ENCODE measurements at places on chromosomes 11 and 22.

- no peak for DNase-seq
Observed at GRCh38 chr11:3833449-3833848, 7.3 kb downstream of the RHOG start.

- DNase-seq: no peak
Observed at GRCh38 chr11:83200035-83200434, 6.5 kb downstream of the ANKRD42 start.

DNA sequence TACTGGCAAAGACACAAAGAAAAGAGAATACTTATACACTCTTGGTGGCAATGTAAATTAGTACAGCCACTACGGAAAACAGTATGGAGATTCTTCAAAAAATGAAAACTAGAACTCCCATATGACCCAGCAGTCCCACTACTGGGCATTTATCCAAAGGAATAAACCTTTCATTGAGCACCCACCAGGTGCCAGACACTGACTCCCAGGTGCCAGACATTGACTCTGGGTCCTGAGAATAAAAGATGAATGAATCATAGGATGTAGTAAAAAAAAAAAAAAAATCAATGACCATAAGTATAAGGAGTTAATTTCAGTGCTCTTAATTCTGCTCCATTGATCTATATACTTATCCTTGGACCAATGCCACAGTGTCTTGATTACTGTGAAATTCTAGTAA, 28.2 kb downstream of the HEPHL1 start:
- DNase-seq: no peak

- peak; percentile 63 for DNase-seq
Observed at GRCh38 chr22:37486224-37486845, at the start of gene MFNG. Gene MFNG, minus strand, starts transcription at chr22:37486384. Its CDS starts 207 bp downstream, at chr22:37486177.

GRCh38 chr11:117037279-117037974, 60.8 kb downstream of the SIK3 start:
- no peak for DNase-seq

DNA sequence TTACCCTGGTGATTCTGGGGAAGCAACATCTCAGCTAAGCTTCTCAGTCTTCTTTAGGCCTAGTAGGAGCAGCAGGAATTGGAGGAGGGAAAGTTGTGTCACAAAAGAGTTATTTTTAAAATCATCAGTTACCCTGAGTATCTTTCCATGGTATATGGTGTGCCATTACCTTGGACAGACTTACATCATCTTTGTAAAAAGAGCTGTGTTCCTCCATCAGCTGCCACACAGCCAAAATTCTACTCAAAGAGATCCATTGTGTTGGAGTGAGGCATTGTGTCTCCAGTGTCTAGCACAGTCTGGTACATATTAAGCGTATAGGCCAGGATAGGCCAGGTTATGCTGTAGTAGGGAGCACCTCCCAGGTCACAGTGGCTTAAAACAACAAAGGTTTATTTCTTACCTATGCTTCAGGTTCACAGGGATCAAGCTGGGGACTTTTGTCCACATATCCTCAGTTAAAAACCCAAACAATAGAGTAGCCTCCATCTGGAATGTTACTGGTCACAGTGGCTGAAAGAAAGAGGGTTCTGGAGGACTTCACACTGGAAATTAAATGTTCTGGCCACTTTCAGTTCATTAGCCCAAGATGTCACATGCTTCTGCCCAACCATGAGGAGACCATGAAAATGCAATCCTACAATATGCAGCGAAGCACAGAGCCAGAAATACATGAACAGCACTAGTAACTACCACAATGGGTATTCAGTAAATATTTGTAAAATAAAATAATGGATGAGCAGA, 9.9 kb upstream of the TMPRSS5 start:
- DNase-seq: no peak

DNA sequence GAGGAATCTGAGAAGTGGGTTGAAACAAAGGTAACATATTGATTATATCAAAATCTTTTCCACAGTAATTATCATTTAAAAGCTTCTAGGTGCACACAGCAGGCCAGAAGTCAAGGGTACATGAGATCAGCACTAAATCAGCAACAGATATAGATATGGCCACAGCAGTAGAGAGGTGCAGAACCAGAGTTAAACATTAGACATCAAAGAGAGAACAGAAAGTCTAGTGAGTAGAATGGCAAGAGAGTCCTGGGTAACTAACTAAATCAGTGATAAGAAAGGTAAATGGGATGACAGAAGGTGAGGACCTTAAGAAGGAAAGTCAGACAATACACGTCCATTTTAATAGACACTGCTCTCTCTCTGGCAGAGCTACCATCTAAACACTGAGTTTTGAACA, 119.5 kb upstream of the GRIA4 start:
- no peak for DNase-seq

GRCh38 chr11:88206751-88207150, 31.5 kb upstream of the RAB38 start:
- DNase-seq: no peak

DNA sequence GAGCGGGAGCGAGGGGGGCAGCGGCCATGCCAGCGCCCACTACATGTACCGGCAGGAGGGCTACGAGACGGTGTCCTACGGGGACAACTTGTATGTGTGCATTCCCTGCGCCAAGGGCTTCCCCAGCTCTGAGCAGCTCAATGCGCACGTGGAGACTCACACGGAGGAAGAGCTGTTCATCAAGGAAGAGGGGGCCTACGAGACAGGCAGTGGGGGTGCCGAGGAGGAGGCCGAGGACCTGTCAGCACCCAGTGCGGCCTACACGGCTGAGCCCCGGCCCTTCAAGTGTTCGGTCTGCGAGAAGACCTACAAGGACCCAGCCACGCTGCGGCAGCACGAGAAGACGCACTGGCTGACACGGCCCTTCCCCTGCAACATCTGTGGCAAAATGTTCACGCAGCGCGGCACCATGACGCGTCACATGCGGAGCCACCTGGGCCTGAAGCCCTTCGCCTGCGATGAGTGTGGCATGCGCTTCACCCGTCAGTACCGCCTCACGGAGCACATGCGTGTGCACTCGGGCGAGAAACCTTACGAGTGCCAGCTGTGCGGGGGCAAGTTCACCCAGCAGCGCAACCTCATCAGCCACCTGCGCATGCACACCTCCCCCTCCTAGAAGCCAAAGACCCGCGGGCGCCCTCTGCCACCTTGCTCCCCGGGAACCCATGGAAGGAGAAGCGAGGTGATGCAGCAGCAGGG, 20.9 kb upstream of the TMEM191C start:
- DNase-seq: no peak

DNA sequence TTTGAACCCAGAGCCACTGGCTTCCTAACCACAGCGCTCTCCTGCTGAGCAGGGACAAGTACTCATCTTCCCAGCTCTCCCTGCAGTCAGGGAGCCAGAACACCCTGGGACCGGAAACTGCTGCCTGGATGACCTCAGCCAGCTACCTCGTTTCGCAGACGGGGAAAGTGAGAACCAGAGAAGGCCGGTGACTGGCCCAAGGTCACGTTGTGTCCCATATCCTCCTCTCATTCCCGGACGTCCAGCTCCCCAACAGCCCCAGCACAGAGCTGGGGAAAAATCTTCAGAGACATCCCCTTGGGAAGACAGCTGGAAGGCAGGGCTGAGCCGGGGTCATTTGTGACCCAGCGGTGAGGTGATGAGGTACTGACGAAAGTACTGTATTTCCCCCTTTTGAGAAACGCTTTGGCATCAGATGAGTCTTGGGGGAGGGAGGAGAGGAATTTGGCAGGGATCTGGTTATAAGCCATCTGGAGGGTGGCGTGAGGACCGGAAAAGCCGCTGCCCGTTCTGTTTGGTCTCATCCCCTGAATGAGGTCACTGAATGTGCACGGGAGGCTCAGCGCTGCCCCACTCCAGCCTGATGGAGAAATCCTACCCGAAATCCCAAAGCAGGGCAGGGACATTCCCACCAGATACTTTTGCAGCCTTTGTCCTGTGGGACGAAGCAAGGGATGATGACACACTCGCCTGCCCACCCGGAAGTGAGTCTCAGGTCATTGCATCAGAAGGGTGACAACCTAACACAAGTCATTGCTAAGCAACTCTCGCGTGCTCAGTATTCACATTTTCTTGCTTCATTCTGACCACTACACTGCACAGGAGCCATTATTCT, 41.1 kb downstream of the LIF start:
- DNase-seq: no peak

DNA sequence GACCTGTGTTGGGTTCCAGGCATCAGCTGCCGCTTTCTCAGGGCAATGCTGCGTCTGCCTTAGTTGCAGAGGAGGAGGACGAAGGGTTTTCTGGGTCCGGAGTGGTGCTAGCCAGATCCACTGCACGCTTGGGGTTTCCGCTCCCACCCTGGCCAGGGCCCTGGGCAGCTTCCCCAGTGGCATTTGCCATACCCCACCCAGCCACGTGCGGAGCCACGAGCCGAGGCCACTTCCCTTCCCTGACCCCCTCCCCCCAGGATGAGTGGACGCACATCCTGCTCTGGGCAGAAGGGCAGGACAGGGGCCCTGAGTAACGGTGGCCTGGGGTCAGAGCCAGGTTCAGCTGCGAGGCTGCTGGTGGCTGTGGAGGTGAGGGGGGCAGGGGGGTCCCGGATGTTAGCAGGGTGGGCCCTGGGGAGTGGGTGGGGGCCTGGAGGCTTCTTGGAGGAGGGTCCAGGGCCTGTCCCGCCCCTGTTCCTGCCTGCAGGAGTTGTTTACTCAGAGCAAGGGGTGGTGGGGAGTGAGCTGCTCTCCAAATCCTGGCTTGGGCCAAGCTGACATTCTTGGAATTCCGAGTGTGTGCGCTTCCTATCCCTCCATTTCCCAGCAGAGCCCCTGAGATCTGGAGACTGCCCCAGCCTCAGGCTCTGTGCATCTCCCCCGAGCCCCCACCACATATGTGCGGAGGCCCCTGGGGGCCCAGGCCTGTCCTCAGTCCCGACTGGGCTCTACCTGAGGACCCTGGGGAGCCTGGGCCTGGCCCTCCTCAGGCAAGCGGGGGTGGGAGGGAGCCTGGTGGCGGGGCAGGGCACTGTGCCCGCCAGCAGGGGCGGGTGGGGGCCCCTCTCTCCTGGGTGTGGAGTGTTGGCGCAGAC, 1.4 kb downstream of the TSPAN4 start:
- no peak for DNase-seq

- no peak for DNase-seq
Observed at GRCh38 chr11:36019722-36020121, 75.9 kb downstream of the LDLRAD3 start.

- no peak for DNase-seq
Observed at GRCh38 chr11:103007521-103007920, 52.0 kb upstream of the MMP13 start.

DNA sequence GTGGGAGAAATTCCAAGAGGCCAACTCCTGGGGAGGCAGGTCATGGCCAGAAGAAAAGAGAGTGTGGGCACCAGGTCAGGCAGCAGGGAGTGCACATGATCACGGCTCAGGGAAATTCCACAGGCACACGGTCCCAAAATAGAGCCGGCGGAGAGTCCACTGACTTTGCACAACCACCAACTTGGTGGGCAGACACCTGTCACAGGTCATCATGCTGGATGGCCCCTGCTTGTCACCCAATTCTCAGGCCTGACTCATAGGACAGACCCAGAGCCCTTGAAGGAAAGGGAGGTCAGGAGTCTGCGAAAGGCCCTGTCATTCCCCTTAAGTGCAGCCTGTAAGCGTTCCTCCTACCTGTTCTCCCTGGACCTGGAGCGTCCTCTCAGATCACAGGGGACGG, 15.8 kb downstream of the APOL2 start:
- DNase-seq: no peak

Data from stimulated activated CD8-positive, alpha-beta memory T cell treated with anti-CD3 and anti-CD28 coated beads, Interleukin-4, amount 100 ng/mL, for 4 hours (primary cell).